DMS 273 treated with DMSO at 0.1 percent for 48 hours (cell line): ENCODE measurements at places on chromosomes 1 and 21.

DNA sequence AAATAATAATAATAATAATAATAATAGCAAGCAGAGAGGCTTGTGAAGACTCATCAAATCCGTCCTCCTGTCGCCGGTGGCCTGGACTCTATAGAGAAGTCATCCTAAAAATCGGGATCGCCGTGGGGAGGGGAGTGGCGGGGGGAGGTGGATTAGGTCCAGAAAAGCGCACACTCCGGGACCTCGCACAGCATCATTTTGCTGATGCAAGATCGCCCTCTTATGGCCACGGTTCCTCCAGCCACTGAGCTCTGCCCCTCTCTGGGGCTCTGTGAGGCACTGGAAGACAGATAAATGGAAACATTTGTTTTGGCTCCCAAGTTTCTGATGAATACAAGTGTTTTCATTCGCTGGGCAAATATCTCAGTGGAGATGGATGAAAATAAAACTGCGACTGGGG is 612.0 kb downstream of the MATN1 start:
- no peak for DNase-seq

DNA sequence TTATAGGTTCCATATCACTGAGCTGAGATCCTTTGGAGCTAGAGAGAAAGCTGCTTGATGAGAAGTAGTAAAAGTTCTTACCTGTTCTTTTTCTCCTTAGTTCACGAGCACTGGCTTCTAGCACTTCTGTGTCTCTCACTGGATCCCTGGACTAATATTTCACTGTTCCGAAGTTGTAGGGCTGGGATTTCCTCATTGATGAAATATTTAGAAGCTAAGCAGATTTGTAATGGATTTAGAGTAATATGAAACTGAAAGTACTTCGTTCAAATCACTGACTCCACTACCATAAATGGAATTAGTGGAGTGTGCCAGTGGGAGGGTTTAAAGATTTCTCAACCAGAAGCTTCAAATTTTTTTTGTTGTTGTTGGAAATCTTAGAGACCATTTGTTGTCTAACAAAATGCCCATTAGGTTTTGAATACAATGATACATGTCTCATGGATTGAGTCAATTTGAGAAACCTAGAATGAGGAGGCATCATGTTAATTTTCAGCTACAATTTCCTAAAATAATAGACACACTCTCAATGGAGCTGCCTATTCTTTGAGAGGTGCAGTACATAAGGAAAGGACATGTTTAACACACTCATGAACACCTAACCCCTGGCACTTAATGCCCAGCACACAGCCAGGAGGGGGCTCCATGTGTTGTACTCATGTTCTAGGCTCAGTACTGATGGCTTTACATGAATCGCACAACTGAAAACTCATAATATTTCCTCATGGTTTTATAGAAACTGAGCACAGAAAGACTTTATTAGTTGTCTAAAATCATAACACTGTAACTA is at the start of gene GBP1:
Gene GBP1, minus strand, starts transcription at position 130 of the 790 bp plus-strand sequence. CDS start 1,974 bp downstream, outside the sequence.
- DNase-seq = no peak

DNA sequence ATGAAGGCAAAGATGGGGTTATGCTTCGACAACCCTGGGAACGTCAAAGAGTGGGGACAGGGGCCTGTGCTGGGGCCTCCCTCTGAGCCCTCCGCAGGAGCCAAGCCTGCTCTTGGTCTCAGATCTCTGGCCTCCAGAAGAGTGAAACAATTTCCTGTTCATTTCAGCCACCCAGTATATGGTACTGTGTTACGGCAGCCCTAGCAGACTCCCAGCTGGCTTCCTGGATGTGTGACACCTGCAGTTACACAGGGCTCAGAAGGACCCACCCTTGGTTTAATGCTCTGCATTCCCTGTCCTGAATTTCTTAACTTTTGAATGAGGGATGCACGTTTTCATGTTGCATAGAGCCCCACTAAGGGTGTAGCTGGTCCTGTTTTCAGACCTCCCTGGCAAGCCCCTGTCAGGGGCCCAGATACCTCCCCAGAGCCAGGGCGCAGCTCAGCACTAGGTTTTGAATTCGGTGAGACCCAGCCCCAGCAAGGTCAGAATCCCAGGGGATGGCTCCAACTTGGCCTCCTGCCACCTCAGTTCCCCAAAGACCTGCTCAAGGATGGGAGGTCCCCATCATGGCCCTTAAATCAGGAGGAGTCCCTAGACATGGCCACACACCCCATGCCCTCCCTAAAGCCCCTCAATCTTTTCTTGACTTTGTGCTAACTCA is 79.0 kb upstream of the IFFO2 start:
- no peak for DNase-seq

- no peak for DNase-seq
Measured at GRCh38 chr1:27787895-27788294, 14.9 kb downstream of the STX12 start.

- DNase-seq = no peak
Measured at GRCh38 chr1:40394491-40395172, 21.1 kb downstream of the SMAP2 start.

- DNase-seq = no peak
Measured at GRCh38 chr1:207502726-207503125, 6.8 kb downstream of the CR1 start.

DNA sequence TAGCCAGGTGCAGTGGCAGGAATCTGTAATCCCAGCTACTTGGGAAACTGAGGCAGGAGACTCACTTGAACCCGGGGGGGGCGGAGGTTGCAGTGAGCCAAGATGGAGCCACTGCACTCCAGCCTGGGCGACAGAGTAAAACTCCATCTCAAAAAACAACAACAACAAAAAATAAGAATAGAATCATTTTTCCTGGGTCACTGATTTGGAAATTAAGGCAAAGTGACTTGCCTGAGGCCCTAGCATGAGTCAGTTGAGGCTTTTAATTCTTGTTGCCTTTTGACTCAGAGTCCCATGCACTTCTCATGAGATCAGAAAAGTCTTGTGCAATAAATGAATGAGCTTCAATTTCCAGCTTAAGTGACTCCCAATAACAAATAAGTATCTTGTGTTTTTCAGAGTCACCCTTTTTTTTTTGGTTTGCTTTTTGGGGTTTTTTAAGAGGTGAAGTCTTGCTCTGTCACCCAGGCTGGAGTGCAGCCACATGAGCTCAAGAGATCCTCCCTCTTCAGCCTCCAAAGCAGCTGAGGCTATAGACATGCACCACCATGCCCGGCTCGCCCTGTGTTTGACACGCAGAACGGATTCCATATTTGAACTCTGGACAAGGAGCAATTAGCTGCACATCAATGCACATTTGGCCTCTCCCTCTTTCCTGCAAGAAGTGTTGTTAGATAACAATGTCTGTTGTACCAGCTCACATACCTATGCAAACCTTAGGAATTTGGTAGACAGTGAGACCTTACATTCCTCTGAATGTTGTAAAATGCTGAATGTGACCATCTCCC is 3.4 kb upstream of the PLEKHM2 start:
- no peak for DNase-seq

DNA sequence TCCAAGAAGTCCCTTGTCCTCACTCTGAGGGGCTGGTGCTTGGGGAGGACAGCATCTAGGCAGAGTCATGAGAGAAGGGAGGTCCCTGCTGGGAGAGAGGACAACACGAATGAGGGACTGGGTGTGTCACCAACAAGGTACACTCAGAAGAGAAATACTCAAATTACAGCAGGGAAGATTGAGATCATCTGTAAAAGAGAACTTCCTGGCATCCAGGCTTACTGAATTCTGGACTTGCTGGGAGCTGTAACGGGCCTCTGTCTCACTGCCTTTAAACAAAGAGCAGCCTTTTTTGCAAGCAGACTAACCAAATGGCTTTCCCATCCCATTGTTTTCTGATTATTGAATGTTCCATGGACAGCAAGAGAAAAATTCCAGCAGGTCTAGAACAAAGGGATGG is 195.7 kb upstream of the RAB4A start:
- no peak for DNase-seq

GRCh38 chr21:30349572-30349971 is 1.2 kb upstream of the KRTAP23-1 start:
- no peak for DNase-seq

- no peak for DNase-seq
Measured at GRCh38 chr1:5157175-5157574, 502.8 kb downstream of the AJAP1 start.

GRCh38 chr1:234836776-234837357 is 226.9 kb upstream of the IRF2BP2 start:
- DNase-seq = no peak

DNA sequence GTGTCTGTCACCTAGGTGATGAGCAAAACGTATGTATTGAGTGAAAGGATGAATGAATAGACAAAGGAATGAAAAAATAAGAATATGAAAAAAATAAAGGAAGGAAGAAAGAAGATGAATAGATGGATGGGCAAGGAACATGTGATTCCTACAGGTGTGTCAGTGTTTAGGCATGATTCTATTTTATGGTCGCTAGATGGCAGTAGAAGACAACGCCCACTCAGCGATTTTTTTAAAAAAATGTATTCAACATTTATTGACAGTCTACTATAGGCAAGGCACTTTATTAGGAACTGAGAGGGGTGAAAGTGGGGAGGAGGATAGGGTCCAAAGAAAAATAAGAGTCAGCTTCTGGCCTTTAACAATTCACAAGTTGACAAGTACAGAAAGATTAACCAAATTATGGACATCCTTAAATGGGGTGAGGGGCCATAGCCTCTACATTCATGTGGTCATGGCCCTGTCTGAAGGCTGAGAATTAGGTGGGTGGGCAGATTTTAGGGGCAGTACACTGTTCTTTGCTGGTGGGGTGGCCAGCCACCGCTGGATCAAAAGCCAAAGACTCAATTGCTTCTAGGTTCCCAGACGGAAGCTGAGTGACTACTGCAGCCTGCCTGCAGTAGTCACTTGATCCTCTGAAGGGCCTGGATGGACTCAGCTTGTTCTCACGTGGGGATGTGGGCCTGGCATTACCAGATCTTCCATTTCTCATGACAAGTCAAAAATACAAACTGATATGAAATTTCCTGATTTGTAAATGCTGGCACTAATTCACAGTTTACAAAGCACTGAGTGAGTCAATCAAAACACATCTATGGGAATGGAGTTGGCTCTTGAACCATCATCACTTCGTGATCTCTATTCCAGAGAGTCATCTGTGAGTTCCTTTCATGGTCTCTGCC is 83.9 kb downstream of the FASLG start:
- DNase-seq = no peak

DNA sequence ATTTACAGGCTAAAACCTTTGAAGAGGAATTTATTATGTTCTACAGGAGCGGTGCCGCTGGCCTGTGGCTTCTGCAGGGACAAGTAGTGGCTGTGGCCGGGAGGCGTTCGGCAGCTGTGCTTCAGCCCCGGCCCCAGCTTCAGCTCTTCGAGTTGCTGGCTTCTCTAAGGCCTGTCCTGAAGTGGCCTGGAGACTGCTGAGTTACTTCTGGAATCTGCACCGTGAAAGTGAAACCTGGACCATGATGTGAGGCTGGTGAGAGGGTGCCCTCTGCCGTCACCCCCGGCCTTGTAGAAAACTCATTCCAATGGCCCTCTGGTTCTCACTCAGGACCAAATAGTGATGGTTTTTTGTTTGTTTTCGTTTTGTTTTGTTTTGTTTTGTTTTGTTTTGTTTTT is 48.1 kb downstream of the PRKCZ start:
- DNase-seq = no peak

DNA sequence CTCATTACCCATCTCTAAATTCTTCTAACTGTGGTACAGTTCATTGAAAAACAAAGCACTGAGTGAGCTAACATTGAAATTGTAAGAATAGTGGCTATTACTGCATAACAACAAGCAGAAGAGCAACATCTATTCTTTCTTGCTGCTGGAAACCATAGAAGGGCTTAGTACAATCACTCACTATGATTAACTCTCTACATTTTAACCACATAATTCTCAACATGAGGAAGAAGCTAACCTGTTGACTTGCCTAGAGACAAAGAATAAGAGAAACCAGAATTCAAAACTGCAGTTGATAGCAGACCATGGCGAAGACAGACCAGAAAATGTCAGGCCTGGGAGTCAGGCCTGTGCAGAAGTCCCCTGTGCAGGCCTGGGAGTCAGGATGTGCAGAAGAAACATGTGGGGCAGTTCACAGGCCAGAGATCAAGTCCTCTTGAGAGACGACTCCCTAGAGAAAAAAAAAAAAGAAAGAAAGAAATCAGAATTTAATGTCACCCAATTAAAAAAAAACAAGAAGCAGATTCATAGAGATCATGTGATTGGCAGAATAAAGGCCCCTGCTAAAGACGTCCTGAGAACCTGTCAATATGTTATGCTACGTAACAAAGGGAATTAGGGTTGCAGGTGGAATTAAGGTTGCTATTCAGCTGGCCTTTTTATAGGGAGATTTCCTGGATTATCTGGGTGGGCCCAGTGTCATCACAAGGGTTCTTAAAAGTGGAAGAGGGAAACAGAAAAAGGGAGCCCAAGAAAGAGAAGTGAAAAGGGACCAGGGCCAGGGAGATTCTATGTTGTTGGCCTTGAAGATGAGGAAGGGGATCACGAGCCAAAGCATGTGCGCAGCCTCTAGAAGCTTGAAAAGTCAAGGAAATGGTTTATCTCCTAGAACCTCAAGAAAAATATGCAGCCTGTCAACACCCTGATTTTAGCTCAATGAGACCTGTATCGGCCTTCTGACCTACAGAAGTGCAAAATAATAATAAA is 94.9 kb downstream of the MRPL39 start:
- no peak for DNase-seq

DNA sequence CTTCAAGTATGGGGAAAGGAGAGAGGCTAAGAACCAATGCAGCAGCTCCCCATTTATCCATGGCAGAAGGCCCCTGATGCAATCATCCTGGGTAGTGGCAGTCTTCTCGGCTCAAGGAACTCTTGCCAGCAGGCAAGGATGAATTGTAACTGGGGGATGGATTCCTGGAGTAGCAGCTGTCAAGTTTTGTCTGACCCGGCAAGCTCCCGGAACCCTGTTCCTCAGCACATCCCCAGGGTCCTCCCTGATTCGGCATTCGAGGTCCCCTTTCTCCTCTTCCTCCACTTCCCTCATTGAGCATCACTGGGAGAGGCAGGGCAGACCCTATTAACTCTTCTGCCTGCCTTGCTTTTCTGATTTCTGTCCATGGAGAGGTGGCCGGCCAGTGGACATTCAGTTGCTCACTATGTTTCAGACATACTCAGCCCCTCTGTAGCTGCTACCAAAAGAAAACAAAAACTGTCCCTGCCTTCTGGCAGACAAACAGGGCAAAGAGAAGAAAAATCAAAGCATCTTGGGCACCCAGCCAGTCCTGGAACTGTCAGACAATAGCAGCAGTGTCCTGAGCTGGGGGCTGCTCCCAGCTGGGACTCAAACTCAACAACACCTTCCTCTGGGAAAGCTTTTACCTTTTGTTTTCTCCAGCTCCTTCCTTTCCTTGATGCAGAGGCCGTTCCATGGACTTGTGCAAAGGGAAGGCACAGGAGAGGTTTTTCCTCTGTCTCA is 5.6 kb upstream of the PTCH2 start:
- no peak for DNase-seq
